Mucosa of descending colon (tissue), 3 donors: ENCODE measurements at places on chromosomes 11 and 22.

DNA sequence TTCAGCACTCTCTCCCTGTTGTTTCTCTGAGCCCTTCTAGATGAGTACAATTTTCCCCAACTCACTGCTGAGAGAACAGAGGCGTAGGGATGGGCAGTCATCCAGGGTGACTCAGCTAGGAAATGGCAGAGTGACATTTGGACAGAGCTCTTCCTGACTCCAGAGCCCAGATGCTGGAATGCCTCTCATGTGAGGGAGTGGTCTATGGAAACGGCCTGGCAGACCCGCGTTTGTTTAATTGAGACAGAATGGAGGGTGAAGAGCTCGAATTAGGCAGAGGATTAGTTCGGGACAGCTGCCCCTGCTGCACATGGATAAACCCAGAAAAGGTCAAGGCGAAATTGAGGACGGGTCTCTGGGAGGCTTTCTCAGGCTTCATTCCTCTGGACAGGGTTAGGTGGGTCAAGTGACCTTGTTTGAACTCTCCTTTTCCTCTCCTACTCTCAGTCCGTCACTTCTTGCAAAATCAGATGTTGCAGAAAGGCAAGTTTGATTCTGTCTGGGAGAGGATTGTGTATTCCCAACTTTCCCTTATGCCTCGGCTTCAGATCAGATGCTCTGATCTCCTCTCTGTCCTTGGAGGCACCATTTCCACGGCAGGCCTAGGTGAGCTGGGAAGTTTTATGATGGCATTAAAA lies 7.6 kb upstream of the LMO2 start:
- no peak for DNase-seq

- no peak for DNase-seq
These were observed 8.3 kb upstream of the SORL1 start for GRCh38 chr11:121443688-121444275.

- DNase-seq, result peak; percentile 64
These were observed 6.3 kb upstream of the ADAMTS8 start for GRCh38 chr11:130434521-130435223.

GRCh38 chr11:12240677-12241076 lies 130.3 kb downstream of the MICAL2 start:
- no peak for DNase-seq

GRCh38 chr11:58788355-58789023 lies 56.0 kb downstream of the GLYATL2 start:
- DNase-seq, result peak; percentile 28

- no peak for DNase-seq
These were observed 124.4 kb upstream of the ZC3H12C start for GRCh38 chr11:109968781-109969180.

DNA sequence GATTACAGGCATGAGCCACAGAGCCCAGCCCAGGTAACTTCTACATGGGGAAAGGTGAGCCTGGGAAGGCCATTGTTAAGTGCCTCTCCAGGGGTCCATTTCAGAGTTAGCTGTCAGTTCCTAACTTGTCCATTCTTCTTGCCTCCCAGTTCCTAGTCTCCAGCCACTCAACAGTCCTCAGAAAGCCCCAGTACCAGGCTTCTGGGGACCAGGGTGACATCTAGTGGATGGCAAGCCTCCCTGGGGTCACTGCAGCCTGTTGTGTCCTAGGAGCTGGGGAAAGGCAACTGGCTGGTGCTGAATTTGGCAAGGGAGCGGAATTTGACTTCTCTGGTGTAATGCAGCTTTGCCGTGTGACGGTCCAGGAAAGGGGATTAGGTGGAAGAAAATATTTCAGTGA lies 2.1 kb downstream of the LGALS12 start:
- DNase-seq, result no peak

DNA sequence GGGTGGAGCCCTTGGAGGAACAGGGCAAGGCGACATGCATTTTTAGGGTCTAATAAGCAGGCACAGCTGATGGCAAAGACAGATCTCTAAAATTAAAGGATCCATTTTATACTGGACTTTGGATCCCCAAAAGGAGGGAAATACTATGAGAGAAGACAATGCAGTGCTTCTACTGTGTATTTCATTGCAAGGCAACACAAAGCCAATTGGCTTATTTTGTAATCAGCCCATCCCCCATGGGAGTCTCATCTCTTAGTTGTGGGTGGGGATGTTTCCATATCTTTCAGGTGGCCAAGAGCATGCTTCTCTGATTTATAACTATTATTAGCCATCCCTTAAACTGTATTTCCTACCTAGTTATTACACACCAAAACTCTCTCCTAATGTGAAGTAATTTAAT lies 18.5 kb upstream of the EI24 start:
- no peak for DNase-seq

- no peak for DNase-seq
These were observed 24.8 kb downstream of the RASSF10 start for GRCh38 chr11:13033760-13034533.

- DNase-seq, result no peak
These were observed 40.3 kb downstream of the ARHGAP42 start for GRCh38 chr11:100727410-100727809.

DNA sequence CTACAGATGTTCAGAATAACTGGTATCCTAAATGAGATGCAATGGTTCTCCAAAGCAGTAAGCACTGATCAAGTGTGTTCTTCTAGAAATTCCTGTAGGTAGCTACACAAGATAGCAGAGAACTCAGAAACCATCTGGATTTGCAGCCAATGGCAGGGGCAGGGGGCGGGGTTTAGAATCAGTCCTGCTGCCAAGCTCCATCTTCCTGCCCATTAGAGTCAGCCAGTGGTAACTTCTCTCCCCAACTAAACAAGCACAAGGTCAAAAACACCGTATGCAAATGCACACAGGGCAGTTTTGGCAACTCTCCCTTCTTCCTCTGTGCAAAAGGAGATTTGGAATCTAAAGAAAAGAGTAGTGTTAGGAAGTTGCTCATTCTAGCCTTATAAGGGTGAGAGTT lies 237.5 kb upstream of the CCDC90B start:
- DNase-seq, result no peak

- DNase-seq, result no peak
These were observed 48.0 kb downstream of the BID start for GRCh38 chr22:17726006-17726927.

DNA sequence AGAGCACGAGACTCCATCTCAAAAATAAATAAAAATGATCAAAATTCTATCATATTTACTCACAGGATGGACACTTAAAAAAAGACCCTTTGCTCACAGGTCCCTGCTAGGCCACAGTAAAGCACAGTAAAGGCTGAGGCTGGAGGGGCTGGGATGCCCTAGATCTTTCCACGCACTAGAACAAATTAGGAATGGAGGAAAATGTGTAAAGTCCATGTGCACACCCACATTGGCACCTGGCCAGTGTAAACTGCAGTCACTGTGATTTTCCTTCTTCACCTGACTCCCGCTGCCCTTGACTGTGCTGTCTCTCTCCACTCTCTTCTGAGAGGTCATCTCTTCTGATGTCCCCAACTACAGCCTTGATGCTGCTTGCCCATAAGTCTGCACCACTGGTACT lies 195.5 kb downstream of the EFCAB6 start:
- no peak for DNase-seq

GRCh38 chr11:118202599-118203422 lies 22.0 kb downstream of the JAML start:
- peak; percentile 86 for DNase-seq

DNA sequence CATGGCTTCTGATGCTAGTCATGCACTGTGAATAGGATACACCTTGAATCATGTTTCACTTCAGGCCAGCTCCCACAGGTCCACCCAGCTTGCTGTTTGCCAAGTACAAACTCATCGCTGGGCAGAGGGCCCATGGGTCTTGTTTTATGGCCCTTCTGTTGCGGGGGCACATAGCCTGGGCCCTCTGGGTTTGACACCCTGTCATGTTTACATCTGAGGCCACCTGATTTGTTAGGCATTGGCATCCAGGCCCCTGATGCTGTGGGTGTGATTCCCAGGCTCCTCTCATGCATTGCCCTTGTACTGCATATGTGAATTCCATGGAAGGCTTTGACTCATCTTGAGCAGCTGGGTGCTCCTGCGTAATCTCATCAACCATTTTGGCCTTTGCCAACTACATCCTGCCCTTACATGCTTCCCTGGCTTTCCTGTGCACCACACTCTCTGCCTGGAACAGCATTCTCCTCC lies 32.6 kb downstream of the PPFIBP2 start:
- DNase-seq, result no peak

DNA sequence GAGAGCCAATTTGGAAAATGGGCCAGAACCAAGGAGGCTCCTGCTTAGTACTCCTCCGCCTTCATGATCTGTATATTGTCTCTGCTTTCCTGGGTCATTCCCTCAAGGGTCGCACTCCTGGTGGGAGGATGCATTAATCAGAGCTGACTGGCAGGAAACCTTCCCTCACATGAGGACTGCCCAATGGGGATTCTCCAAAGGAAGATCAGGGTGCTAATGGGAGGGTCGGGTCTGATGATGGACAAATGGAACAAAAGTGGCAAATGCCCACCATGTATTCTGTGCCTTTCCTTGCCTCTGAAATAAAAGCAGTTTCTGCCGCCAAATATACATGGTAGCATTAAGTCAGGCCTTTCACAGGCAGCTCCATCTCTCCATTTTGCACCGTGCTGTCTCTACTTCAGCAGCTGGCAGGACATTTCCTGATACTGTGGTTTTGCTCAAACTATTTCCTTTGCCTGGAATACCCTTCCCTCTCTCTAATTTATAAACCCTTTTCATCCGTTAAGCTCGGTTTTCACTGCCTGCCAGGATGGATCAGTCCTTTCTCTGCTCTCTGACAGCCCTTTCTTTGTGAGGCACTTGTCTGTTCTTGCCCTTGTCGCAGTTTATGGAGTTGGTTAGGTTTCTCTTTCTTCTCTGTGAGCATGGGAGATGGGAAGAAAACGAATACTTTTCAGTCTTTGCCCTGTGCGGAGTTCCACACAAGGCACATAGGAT lies 13.5 kb downstream of the SREBF2 start:
- DNase-seq, result no peak

DNA sequence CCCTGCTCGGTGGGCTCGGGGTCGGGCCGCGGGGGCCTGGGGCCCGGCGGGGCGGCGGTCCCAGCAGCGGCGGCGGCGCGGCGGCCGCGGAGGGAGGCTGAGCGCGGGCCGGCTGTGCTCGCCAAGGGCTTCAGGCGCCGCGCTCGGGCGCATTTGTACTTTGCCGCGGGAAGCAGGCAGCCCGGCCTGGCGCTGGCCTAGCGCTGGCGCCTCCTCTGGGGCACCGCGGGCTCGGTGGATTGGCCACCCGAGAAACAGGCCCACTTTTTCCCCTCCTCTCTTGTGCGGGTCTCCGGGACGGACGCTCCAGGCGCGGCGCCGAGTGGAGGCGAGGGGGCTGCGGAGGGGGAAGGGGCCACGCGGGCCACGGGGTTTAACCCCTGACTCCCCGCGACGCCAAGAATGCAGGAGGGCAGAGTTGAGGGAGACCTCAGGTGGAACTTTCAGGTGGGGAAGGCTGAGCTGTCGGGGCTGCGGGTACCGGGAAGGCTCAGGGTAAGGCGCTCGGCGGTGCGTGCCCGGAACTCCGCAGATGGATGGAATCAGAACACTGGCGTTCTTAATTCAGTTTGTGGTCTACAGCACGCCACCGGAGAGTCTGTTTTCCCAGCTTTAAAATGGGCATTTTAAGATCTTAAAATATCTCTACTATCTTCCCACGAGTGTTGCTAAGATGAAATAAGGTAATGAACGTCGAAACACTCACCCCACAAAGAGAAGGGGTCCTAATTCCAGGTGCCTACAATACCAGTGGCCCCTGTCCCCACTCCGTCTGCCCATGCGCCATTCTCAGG lies at the start of gene CHRDL2:
Gene CHRDL2 (minus strand): TSS at position 126 of the 794 bp plus-strand sequence. CDS start 538 bp downstream, outside the sequence.
- DNase-seq, result no peak

GRCh38 chr22:20015971-20016733 lies 471 bp downstream of the ARVCF start:
- DNase-seq, result peak; percentile 47

GRCh38 chr11:133163463-133164419 lies 368.6 kb downstream of the OPCML start:
- no peak for DNase-seq

DNA sequence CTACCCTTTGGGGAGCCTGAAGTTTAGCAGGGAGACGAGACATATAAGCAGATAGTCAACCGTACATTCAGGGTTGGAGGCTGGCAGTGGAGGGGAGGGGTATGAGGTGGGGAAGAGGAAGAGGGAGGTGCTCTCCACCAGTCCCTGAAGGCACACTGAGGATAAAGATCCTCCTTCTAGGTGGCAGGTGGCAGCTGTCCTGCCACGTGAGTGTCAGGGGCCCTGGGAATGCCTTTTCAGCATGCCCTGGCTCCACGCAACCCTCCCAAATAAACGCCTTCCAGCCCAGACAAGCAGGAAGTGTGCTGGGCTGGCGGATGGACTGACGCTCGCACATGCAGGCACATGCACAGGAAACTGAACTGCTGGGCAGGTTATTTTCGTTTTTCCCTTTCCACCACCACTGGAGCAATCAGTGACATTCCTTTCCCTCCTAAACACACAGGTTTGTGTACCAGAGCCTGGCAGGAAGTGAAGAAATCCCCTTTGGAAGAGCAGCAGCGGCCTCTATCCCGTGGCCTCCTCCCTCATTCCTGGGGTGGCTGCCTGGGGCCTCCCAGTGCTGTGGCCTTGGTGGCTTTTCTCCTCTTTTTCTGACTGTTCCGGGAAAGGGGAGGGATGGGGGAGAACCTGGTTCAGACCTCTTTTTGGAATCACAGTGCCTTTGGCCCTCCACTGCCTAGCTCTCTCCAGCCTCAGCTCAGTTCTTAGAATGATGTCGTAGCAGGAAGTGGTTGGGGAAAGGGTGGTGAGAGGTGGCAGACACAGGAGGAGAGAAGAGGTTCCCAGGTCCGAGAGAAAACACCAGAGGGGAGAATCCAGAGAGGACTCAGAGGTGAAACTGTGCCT lies 157.0 kb upstream of the TIMP3 start:
- peak; percentile 56 for DNase-seq

DNA sequence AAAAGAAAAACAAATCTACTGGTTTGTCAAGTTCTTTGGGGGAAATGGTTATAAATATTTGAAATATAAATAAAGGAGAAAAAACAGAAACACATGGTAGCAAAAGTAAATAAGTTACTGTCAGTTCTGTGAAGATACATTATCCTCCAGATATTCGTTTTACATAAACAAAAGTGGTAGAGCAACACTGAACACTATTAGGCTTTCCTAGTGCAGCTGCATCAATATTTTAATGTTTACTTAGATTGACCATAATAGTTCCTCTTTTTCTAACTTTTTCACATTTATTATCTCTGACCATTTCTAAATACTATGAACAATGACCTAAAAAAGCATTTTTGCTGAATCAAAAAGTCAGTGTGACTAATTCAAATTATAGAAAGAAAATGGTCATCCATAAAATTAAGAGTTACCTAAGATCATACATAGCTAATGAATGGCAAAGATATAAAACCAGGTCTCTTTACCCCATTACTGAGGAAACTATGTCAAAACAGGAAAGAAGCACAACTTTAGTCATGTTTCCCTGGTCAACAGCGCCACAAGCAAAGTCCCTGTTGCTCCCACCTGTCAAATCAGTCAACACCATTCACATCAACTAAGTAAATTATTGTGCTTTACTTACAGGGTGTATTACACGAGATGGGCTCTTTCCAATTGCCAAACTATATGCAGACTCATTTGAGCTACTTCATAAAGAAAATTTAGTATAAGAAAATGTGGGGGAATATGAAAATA lies 38.5 kb downstream of the SBF2 start:
- DNase-seq, result no peak
